ENCODE measurements at places on chromosomes 1 and 21. TPM values are rescaled to one million over a fixed set of nuclear protein-coding genes. Genes with fewer than 3 reads are reported as not detected.

GRCh38 chr1:8276932-8277331, 41.0 kb upstream of the SLC45A1 start:
- H3K27ac ChIP-seq, result no peak overlapping the region
- H3K36me3 ChIP-seq, result no peaks in the 10 kb centered on the region
- H3K4me3 ChIP-seq, result no peak overlapping the region
- no peaks in the 10 kb centered on the region for H3K27me3 ChIP-seq
- no peaks in the 10 kb centered on the region for H3K4me1 ChIP-seq
- DNase-seq, result no peak

DNA sequence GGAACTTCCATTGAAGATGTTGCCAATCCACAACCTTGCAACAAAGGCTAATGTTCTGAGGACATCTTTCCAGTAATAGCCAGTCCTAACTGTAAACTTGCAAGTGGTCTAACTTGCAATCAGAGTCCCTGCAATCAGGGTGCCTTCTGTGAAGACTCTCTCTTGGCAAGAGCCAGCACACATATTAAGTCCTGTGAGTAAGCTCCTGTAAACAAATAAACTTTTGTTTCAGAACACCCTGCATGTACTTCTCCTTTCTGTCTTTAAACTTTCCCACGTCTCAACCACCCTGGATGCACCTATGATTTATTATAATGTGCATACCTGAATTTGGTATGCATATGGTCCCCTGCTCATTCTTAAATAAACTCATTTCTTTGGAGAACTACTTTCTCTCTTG, 9.1 kb downstream of the GBP7 start:
- peak overlapping the region; percentile 17 for H3K27ac ChIP-seq
- DNase-seq, result peak; percentile 14
- no peaks in the 10 kb centered on the region for H3K4me1 ChIP-seq
- no peaks in the 10 kb centered on the region for H3K36me3 ChIP-seq
- no peaks in the 10 kb centered on the region for H3K27me3 ChIP-seq

- H3K27ac ChIP-seq, result no peak overlapping the region
- no peak overlapping the region for H3K4me3 ChIP-seq
- H3K27me3 ChIP-seq, result no peaks in the 10 kb centered on the region
- no peaks in the 10 kb centered on the region for H3K36me3 ChIP-seq
- no peak for DNase-seq
Measured at GRCh38 chr1:43042773-43043457, 84.2 kb upstream of the SLC2A1 start.

DNA sequence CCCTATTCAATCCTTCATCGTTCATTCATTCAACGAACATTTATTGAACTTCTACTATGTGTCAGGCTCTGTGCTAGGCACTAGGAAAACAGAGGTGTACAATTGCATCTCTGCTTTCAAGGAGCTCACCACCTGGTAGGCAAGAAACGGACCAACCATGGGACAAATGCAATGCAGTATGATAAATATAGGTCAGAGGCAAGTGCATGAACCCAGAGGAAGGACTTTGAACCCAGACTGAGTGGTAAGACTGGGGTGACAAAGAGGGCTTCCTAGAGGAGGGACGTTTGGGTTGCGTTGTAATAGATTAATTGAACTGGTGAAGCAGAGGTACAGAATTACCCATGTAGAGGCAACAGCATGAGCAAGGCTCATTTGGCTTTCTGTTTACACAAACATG, 16.4 kb downstream of the CD2 start:
- no peak overlapping the region for H3K27ac ChIP-seq
- DNase-seq, result no peak
- peaks cover 10% of the 10 kb centered on the region for H3K4me1 ChIP-seq
- H3K36me3 ChIP-seq, result no peaks in the 10 kb centered on the region
- no peaks in the 10 kb centered on the region for H3K27me3 ChIP-seq

DNA sequence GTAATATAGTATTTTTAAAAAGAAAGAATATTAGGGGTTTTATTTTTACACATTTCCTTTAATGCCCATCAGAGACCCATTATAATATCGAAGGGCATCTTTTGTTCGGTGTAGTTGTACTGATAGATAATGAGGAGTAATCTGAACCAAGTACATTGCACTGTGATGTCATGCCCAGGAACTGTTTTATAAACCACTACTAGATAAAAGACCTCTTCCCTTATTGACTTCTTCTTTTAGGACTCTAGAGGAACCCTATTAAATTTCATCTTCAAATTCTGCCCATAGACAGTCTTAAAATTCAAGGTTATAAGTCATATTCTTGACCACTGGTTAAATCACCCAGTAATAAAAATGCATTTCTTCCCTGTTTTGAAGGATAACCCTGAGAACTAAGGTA, 206.5 kb downstream of the NRIP1 start:
- no peaks in the 10 kb centered on the region for H3K27me3 ChIP-seq
- no peaks in the 10 kb centered on the region for H3K36me3 ChIP-seq
- H3K4me1 ChIP-seq, result peaks cover 4% of the 10 kb centered on the region
- no peak overlapping the region for H3K4me3 ChIP-seq
- no peak overlapping the region for H3K27ac ChIP-seq
- DNase-seq, result no peak

- H3K4me3 ChIP-seq, result no peak overlapping the region
- no peaks in the 10 kb centered on the region for H3K36me3 ChIP-seq
- H3K27ac ChIP-seq, result no peak overlapping the region
- H3K4me1 ChIP-seq, result peaks cover 16% of the 10 kb centered on the region
- no peaks in the 10 kb centered on the region for H3K27me3 ChIP-seq
Measured at GRCh38 chr1:23470282-23471070, 13.5 kb downstream of the ASAP3 start.

- no peaks in the 10 kb centered on the region for H3K4me1 ChIP-seq
- peaks cover 39% of the 10 kb centered on the region for H3K27me3 ChIP-seq
- no peaks in the 10 kb centered on the region for H3K36me3 ChIP-seq
- H3K27ac ChIP-seq, result no peak overlapping the region
Measured at GRCh38 chr1:47231301-47232186, 481 bp downstream of the TAL1 start.

GRCh38 chr1:67572594-67573221, 112.3 kb upstream of the GADD45A start:
- no peaks in the 10 kb centered on the region for H3K27me3 ChIP-seq
- no peaks in the 10 kb centered on the region for H3K36me3 ChIP-seq
- peaks cover 47% of the 10 kb centered on the region for H3K4me1 ChIP-seq
- H3K4me3 ChIP-seq, result no peak overlapping the region

- no peak overlapping the region for H3K27ac ChIP-seq
- H3K4me1 ChIP-seq, result no peaks in the 10 kb centered on the region
- DNase-seq, result no peak
Measured at GRCh38 chr1:55362558-55362957, 147.4 kb upstream of the USP24 start.

- H3K4me3 ChIP-seq, result no peak overlapping the region
- peaks cover 8% of the 10 kb centered on the region for H3K4me1 ChIP-seq
- H3K27ac ChIP-seq, result no peak overlapping the region
- no peak for DNase-seq
Measured at GRCh38 chr1:108055387-108055786, 90.4 kb upstream of the VAV3 start.

GRCh38 chr1:167775178-167775577, 53.4 kb downstream of the MPZL1 start:
- H3K4me1 ChIP-seq, result 0 out of 2 replicates have a peak, but pooled peaks cover 3% of the 10 kb centered on the region
- H3K27ac ChIP-seq, result no peak overlapping the region
- DNase-seq, result no peak
- H3K4me3 ChIP-seq, result no peak overlapping the region
- H3K27me3 ChIP-seq, result no peaks in the 10 kb centered on the region

- peak; percentile 15 for DNase-seq
- peaks cover 23% of the 10 kb centered on the region for H3K4me1 ChIP-seq
- no peak overlapping the region for H3K4me3 ChIP-seq
Measured at GRCh38 chr1:230827081-230827681, 41.1 kb downstream of the C1orf198 start.

DNA sequence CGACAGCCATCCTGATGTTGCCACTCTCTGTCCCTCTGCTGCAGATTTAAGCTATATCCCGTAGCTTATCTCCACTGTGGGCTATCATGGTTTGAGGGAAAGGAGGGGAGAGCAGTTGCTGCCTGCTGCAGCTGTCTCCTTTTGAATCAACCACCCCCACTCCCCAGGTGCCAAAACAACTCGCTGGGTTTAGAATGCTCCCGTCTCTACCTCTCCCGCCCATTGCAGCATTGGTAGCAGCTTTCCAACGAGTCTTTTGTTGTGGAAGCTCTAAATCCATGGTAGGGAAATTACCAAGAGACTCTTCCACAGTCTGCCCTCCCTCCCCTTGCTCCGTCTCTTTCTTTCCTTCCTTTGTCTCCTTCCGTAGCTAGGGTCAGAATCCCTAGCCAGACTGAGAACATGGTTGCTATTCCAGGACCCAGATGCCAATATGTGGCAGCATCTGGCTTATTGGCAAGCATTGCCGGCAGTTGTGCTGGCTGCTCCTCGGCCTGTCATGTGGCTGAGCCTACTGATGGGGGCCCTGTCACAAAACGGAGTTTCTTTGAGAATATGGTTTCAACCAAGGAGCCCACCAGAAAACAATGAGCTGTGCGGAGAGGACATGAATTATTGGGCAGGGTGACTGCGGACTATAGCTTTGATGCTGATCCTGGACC, 230.7 kb downstream of the RPS6KC1 start:
- no peak overlapping the region for H3K4me3 ChIP-seq
- DNase-seq, result no peak
- H3K36me3 ChIP-seq, result no peaks in the 10 kb centered on the region
- H3K4me1 ChIP-seq, result peaks cover 13% of the 10 kb centered on the region
- H3K27ac ChIP-seq, result no peak overlapping the region
- no peaks in the 10 kb centered on the region for H3K27me3 ChIP-seq

GRCh38 chr1:92980732-92981647, 19.7 kb upstream of the DIPK1A start:
- no peaks in the 10 kb centered on the region for H3K36me3 ChIP-seq
- H3K4me3 ChIP-seq, result no peak overlapping the region
- H3K27ac ChIP-seq, result no peak overlapping the region

DNA sequence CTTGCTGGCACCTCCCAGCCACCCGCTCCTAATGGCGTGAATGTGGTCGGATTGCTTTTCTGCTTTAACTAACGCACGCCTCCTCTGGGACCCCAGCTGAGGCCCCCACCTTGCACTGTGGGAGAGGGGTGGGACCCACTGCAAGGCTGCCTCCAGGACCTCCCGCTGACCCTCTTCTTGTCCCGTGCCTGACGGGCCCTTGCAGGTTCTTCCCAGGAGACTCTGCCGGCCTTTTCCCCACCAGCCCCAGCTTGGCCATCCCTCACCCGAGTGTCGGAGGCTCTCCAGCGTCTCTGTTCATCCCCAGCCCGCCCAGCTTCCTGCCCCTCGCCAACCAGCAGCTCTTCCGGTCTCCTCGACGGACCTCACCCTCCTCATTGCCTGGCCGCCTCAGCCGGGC, 18.6 kb downstream of the TMEM201 start:
- H3K27me3 ChIP-seq, result no peaks in the 10 kb centered on the region
- no peak for DNase-seq
- H3K4me1 ChIP-seq, result no peaks in the 10 kb centered on the region
- H3K27ac ChIP-seq, result no peak overlapping the region
- H3K36me3 ChIP-seq, result no peaks in the 10 kb centered on the region
- no peak overlapping the region for H3K4me3 ChIP-seq

Gene IQGAP3
- 54.3 TPM for total RNA-seq

Gene MPL
- total RNA-seq, result not detected

Gene SHE
- total RNA-seq, result not detected

Gene DOCK7
- 81.4 TPM for total RNA-seq

Gene MACF1
- 103 TPM for total RNA-seq

Gene S100A7A
- total RNA-seq, result not detected

Gene UBL4B
- total RNA-seq, result 0.07 TPM

Gene TMOD4
- total RNA-seq, result 1.8 TPM

Gene PROK1
- not detected for total RNA-seq
